ENCODE measurements at places on chromosomes 2 and 18.

- no peak for DNase-seq
Observed at GRCh38 chr2:166410828-166411472, 35.2 kb upstream of the SCN9A start.

GRCh38 chr2:231917280-231918066 lies 8.7 kb downstream of the NPPC start:
- DNase-seq = no peak

GRCh38 chr2:182428476-182428875 lies 1.6 kb upstream of the PDE1A start:
- no peak for DNase-seq

DNA sequence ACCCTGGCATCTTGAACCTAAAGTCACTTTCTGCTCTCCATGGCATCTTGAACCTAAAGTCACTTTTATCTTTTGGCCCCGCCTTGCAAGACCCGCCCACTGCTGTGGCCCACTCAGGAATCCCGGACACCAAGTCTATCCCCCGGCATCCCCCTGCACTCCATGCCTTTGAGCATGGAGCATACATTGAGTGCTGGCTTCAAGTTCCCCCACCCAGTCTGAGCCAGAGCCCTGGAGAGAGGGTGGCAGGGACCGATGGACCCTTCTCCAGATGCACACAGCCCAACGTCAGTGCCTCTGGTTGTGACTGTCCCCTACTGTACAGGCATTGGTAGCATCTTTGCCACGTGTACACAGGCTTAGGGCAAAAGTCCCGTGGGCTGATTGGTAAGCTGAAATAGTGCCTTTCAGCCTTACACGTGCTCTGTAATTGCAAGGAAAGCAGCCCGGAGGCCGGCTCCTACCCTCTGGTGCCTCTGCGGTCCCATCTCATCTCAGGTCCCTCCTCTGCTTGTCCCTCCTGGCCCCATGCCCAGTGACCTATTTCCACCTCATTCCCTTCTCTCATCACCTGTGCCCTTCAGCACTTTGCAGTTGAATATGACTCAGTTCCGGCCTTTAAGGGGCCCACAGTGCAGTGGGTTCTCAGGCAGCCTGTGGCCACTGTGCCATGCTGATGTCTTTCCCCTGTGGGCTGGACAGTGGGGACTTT lies 154.0 kb downstream of the INHBB start:
- no peak for DNase-seq
